ENCODE measurements at places on chromosomes 7 and 10.

DNA sequence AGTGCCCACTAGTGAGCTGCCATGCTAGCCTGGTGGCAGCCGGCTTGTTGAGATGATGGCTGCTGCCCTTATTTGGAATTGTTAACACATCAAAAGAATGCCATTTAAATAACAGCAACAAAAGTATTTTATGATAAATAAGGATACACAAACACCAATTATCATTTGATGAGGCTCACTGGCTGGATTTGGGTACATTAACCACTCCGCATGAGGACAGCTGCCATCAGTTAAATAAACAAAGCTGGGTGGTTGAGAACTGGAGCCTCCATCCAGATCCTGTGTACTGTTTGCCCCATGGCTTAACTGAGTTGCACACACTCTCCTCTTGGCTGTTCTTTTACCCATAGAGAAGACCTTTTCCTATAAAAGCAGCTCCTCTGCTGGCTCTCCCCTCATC, 103.8 kb downstream of the RGS10 start:
- no peak for DNase-seq

DNA sequence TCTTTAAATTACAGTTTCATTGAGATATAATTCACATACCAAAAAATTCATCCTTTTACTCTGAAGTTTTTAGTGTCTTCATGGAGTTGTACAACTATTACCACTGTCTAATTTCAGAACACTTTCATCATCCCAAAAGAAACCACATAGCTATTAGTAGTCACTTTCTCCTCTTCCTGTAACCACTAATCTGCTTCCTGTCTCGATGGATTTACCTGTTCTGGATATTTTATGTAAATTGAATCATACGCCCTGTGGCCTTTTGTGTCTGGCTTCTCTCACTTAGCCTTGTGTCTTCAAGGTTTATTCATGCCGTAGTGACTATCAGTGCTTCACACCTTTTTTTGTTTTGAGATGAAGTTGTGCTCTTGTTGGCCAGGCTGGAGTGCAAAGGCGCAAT, 135.5 kb downstream of the DOCK1 start:
- no peak for DNase-seq

DNA sequence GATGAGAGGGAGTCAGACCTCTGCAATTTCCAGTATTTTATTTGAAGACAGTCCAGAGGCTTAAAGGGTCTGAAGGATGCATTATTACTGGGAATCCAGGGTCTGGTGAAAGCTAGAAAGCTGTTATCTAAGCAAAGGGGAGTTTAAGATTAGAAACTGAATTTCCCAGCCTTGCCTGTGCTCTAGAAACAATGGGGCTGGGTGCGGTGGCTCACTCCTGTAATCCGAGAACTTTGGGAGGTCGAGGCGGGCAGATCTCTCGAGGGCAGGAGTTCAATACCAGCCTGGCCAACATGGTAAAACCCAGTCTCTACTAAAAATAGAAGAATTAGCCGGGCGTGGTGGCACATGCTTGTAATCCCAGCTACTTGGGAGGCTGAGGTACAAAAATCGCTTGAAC, 71.5 kb upstream of the ANLN start:
- no peak for DNase-seq

GRCh38 chr7:94054130-94054529, 50.0 kb upstream of the BET1 start:
- no peak for DNase-seq

DNA sequence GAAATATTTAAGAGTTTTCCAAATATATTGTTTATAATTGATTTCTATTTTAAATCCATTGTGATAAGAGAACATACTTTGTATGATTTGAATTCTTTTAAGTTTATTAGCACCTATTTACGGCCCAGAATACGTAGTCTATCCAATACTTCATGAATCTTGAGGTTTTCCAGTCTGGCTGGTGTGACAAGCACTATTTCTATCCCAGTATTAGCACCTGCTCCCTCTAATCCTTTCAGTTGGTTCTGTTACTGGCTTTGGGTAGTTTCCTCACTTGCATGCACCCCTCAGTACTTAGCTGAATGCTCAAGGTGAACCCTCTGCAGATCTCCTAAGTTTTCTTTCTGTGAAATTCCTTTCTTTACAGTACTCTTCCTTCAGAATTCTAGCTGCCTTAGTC, 166.8 kb downstream of the C1GALT1 start:
- no peak for DNase-seq

- DNase-seq, result peak; percentile 31
Observed at GRCh38 chr10:3783682-3784432, 1.2 kb downstream of the KLF6 start.

DNA sequence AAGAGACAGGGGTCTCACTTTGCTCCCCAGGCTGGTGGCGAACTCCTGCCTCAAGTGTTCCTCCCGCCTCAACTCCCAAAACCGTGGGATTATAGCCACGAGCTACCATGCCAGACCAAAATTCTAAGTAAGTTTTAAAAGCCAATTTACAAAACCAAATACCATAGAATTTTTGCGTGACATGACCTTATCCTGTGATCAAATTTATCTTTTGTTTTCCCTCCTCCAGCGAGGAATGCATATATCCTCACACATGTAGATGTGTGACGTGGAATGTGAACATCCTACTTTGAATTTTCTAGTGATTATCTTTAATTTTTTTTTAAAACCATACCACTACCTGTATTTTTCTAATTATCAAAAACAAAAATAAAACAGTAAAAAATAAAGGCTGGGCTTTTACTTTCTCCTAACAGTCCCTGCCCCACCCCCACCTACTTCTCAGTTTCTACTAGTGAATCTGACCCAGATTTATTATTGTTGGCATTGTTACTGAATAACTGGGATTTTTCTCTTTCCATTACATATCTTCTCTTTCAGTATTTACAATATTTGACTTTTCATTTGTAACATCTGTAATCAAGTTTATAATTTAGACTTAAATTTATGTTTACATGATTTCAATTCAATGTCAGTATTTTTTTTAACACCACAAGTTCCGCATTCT, 26.0 kb downstream of the CYTH3 start:
- DNase-seq, result no peak

DNA sequence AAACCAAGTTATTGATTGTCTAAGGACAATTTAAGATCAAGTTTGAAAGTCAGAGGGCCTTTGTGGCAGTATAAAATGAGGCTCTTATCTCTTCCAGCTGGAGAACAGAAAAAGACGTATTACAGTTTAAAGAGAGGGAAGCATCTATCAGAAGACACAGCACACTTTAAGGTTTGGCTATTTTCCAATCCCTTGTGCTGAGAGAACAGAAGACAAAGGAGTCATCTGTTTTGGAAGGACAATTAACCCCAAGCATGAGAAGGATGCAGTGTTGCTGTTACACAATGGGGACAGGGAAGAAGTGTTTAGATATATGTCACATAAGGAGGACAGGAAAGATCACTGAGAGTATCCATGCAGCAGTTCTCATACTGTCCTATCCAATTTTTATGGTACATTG, 1224.2 kb upstream of the SORCS1 start:
- DNase-seq, result no peak

DNA sequence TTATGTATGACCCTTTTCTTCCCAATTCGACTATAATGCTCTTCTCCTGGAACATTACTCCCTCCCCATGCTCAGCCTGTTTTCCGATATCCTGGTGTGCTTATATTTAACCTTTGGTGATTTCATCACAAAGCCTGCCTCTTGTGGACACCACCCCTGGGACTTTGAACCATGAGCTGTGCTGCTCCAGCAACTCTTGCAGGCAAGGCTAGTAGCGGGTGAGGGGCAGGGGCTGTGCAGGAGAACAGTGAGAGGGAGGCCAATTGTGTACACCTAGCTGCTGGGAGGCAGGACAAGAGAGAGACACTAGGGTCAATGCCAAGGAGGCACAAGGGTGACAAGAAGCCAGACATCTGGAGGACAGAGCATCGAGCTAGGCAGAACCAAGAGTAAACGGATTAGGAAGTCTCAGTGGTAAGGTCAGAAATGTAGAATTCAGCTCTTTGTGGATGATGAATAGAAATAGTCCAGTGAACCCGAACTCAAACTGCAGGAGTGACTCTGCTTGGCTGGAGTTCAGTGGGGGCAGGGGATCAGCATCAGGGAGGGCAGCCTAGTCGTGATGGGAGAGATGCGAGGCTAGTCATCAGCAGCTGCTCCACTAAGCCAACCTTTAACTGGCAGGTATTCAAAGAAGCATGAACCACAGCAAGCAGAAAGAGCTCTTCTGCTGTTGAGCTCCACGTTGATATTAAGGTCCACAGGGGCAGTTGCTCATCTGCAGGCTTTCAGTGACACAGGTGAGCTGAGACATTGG, 31.0 kb upstream of the MKI67 start:
- no peak for DNase-seq

- no peak for DNase-seq
Observed at GRCh38 chr7:98788966-98789365, 80.8 kb downstream of the TMEM130 start.

GRCh38 chr7:120441850-120442249, 168.9 kb downstream of the KCND2 start:
- no peak for DNase-seq

DNA sequence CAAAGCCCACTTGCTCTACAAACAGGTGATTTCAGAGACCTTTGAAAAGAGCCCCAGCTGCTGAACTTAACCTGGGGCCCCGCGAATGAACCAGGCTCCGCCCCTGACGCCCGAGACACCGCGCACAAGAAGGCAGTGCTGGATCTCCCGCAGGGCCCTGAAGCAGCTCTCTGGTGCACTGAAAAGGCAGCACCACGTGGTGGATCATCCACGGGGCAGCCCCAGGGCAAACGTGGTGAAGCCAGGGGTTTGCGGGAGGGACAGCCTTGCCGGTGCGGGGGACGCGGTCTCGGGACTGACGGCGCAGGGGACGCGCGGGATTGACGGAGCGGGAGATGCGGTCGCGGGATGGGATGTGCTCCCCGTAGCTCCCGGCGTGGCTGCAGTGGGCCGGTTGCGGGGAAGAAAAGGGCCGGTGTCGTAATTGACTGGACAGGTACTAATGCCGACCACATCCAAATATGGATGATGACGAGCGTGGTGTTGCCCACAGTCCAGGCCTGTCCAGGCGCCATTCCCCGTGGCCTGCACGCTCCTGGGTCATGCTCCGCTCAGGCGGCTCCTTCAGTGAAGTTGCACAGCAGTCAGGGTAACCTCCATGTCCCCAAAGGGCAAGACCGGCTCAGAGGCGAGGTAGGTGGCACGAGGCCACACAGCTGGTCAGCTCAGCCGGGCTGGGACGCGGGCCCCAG, 421.1 kb downstream of the DNAJB6 start:
- no peak for DNase-seq

DNA sequence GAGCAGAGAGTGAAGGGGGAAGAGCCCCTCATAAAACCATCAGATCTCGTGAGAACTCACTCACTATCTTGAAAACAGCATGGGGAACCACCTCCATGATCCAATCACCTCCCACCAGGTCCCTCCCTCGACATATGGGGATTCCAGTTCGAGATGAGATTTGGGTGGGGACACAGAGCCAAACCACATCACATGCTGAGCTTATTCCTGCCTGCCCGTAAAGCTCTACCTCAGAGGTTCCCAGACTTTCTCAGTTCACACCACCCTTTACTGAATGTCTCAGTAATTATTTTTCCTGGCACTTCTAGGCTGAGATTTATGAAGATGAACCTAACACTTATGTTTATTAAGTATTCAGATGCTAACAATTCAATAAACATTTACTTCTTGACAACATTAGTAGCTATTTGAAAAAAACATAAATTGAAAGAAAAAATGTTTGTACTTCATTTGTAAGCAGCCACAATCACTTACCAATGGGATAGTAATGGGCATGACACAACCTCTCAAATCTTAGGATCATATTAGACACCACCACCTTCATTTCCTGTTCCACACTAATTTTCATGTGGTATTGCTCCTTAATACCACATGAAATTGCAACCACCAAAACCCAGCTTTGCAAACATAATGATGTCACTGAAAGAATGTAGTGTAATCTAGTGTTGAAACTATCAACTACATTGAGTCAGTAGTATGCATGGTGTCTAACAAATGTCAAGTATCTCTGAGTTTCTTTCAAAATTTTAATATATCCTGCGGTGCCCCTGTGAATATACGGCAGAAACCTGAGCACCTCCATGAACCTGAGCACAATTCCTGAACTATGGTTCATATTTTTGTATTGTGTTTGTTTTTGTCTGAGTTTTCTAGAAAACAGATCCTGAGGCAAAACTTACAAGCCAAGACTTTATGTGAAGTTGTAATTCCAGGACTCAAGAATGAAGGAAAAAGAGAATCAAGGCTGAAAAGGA, 4.5 kb upstream of the DGKI start:
- no peak for DNase-seq

GRCh38 chr7:140458916-140459315, 20.4 kb downstream of the MKRN1 start:
- no peak for DNase-seq

GRCh38 chr10:17214526-17214925, 13.1 kb upstream of the TRDMT1 start:
- no peak for DNase-seq

GRCh38 chr10:110644598-110645462, 694 bp downstream of the RBM20 start:
- no peak for DNase-seq
